ENCODE measurements at places on chromosomes 1 and 21.

DNA sequence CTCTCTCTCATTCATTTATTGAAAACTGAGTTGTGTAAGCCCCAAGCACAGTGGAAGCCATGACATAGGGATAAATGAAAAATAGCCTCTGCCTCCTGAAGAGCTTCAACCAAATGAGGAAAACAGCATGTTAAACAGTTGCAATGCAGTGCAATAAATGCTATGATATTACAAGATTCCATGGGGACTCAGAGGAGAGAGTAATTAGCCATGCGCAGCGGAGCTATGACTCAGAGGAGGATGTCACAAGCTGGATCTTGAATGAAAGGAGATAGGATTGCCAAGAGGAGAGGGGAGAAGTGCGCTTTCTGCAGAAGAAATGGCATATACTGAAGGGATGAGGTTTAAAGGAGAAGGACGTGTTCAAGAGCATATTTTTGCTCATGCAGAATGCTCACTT is 231.3 kb upstream of the PLXNA2 start:
- DNase-seq, result no peak

- DNase-seq, result no peak
These were observed 185.2 kb downstream of the VPS13D start for GRCh38 chr1:12415038-12415466.

- no peak for DNase-seq
These were observed 78.6 kb downstream of the MORN1 start for GRCh38 chr1:2312515-2313301.

GRCh38 chr1:14815175-14815877 is 216.8 kb downstream of the KAZN start:
- no peak for DNase-seq

DNA sequence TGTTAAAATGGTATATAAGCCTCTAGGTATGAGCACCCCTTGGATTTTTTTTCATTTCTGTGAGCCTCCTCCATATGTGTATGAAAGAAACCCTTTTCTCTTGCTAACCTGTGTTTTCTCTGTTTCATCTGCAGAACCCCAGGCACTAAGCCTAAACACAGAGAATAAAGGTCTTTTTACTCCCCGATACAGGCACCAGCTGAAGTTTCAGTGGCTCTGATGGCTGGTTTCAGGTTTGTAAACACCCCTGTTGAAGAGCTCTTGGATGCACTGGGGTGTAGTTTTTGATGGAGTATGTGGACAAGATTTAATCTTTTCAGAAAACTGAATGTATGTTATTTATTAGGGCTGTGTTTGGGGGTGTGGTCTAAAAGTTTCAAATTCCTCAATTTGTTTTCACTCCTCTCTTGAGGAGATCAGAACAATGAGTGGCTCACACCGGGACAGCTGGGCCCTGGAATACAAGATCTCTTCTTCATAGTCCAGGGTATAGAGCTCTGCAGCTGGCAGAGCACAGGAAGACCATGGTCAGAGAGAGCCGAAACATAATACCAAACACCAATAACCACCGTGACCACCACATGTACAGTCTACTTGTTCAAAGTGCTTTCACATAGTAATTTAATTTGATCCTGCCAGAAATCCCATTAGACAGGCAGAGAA is 50.2 kb upstream of the VTCN1 start:
- DNase-seq, result no peak

- DNase-seq, result no peak
These were observed 8.8 kb upstream of the JAK1 start for GRCh38 chr1:64975127-64975526.

GRCh38 chr1:32398401-32398800 is 4.2 kb upstream of the BSDC1 start:
- DNase-seq, result no peak

GRCh38 chr1:110243574-110243973 is 33.5 kb downstream of the KCNC4 start:
- DNase-seq, result no peak

GRCh38 chr1:117176579-117176978 is 34.1 kb downstream of the VTCN1 start:
- no peak for DNase-seq

DNA sequence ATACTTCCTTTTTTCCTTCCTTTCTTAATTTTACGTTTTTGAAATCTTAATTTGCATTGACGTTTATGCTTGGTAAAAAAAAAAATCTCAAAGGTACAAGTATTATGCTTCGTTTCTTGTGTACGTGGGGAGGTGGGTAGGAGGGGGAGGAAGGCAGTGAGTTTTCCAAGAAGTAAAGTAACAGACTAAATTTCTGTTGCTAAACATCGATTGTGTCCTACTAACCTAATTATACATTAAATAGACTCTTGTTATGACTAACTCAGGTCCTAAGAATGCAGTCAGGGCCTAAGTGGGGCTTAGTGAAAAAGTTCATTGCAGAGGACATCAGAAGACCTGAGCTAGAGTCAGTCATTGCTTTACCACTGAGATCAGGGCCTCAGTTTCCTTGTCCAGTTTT is 17.5 kb downstream of the NEK7 start:
- DNase-seq, result no peak

DNA sequence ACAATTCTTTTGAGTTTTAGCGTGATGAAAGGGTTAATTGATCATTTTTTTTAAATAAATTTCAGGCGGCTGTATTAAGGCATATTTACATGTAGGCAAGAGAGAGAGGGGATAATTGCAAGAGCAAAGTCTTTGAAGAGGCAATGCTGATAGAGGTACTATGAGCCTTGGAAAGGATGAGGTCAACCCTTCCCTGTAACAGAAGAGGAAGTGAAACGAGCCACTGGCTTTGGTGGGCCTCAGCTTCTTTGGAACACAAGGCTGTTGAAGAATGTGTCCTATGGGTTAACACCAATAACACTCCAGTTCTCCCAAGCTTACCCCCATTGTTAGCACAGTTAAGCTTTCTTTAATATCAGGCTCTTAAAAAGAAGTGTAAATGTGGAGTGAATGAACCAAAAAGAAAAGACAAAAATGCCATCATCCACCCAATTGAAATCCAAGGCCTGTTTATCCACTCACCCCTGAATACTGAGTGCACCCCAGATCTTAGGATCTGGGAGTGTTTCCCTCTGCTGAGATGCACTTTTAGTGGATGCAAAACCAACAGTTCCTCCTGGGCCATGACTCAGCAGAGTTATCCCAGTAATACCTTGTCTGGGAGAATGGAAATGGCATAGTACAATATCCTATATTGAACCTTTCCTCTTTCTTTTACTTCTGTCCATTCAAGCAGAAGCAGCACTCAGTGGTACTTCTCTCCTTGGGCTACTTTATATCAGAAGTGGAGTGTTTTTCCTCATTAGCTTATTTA is 216.4 kb downstream of the SLC44A5 start:
- no peak for DNase-seq

- no peak for DNase-seq
These were observed 16.8 kb upstream of the STMN1 start for GRCh38 chr1:25922971-25923552.

DNA sequence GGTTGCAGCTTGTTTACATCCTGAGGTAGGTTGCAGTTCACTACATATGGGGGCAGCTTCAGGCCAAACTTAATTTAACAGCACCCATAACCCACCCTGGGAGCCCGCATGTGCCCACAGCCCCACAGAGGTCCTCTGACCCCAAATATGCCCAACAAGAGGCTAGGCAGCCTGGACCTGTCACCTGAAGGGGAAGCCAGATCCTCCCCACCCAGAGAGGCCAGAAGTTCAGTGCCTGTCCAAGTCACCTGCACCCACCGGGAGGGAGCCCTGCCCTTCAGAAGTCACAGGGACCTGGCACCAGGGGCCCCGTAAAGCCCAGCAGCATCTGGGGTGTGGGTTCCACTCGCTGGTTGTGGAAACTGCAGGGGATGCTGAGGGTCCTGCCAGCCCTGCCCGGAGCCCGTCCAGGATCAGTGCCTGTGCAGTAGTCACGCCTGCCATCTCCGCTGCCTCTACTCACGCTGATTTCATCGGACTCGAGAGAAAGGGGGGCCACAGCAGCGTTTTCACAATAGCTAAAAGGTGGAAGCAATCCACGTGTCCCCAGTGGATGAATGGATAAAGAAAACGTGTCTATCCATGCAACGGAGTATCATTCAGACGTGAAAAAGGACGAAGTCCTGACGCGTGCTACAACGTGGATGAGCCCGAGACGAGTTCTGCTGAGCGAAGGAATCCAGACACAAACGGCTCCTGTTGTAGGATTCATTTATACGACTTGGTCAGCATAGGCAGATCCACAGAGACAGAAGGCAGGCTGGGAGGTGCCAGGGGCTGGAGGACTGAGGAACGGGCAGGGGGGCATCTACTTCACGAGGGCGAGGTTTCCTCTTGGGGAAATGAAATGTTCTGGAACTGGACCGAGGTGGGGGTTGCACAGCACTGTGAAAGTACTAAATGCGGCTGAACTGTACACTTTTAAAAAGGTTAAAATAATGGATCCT is 33.9 kb upstream of the COL6A2 start:
- DNase-seq, result no peak

- DNase-seq, result no peak
These were observed 36.0 kb upstream of the GNG12 start for GRCh38 chr1:67869233-67869632.

DNA sequence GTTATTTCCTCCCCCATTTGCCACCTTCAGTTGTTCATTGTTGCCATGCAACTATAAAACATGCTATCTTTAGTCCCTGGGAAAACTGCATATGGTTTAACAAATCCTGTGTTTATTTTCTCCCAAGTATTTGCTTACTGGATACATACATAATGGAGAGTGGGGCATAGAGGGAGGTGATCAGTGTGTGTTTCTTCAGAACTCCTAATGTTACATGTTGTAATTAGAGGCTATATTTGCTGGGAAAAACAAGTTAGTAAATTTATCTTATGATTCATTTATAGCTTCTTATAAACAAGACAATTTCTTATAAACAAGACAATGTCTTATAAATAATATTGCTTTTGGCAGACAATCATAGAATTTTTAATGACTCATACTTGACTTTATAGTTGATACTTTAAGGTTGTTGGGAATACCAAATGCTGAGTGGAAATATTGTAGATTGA is 7.3 kb upstream of the GIPC2 start:
- no peak for DNase-seq

DNA sequence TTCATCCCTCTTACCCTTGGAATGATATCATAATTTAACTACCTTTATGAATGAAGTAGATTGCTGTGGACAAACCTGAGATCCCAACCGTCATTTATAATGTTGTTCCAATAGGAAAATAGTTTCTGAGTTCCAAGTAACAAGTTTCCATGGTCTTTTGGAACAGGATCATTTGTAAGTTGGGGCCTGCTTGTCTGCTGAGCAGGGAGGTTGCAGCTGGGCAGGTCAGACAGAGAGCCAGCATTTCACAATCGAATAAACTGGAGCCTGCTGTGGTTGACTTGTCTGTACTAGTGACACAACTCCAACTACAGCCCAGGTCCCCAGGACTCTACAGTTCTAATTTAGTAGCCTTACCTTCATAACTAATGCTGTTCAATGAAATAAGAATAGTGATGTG is 18.6 kb upstream of the RALGPS2 start:
- no peak for DNase-seq

DNA sequence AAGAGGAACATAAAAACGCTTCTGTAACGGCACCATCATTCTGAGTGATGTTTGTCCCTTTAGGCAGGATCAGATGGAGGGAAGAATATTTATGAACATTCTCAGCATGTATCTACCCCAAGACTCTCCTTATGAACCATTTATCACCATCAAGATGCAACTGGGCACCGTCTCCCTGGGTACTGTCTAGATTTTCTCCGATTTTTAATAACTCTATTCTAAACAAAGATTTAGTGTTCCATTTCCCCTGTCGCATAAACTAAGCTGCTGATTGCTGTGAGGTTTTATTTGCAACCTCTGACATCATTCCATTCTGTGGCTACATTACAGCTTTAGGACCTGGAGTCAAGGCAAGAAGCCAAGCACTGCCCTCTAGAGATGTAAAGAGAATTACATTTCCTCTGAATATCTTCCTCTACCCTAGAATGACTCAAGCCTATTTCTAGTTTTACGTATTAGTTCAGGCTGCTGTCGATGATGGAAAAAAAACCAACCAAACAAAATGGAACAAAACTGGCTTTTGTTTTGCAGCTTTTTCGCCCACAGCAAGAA is 130.1 kb upstream of the MAP1LC3C start:
- DNase-seq, result no peak

DNA sequence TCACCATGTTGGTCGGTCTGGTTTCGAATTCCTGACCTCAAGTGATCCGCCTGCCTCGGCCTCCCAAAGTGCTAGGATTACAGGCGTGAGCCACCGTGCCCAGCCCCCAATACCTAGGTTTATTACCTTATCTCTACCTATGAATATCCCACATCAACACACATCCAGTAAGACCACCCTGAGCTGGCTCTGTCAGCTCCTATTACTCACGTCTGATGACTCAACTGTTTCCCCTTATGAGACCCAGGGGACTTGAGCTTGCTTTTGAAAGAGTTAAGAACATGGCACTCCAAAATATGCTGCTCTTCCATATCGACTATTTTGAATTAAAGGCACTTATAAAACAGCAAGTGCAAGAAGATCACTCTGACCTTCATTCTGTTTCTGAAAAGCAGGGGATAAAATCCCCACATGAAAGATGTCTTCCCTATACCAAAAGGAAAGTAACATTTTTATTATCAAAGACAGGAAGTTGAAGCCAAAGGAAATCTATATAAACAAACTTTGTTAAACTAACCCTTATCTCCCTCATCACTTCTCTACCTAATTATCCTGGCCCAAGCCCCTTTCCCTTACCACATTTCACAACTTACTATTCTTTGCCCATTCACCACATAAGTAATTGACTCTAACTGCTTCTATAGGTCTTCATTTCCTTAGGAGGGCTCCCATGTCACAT is 41.3 kb upstream of the OSBPL9 start:
- no peak for DNase-seq

- DNase-seq, result no peak
These were observed 65.8 kb downstream of the ATP5PO start for GRCh38 chr21:33849834-33850233.

GRCh38 chr1:53574621-53575020 is 115.4 kb downstream of the DMRTB1 start:
- DNase-seq, result no peak

DNA sequence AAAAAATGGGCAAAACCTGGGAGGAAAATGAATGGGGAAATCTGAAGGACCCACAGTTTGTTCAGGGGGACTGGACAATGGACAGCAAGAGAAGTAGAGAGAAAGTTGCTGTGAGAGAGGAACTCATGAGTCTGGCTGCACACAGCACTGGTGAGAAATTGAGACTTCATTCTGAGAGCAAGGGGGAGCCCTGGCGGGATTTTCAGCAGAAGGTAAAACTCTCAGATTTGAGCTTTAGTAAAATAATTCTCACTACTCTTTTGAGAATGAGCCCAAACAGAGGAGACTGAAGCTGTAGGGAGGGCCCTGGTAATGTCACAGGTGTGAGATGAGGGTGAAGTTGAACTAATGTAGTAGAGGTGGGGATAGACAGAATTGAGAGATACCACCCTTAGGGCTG is 438.6 kb downstream of the OMA1 start:
- DNase-seq, result no peak

GRCh38 chr1:59125154-59125553 is 171.7 kb upstream of the FGGY start:
- no peak for DNase-seq

GRCh38 chr1:240093120-240093961 is 1.7 kb downstream of the FMN2 start:
- DNase-seq, result no peak
